ENCODE measurements at places on chromosomes 4 and X. TPM values are rescaled to one million over a fixed set of nuclear protein-coding genes. Genes with fewer than 3 reads are reported as not detected.
A peak's percentile ranks its signal among the peaks of the same experiment; 100 is the strongest.

Gene CSAG3
- polyA plus RNA-seq: not detected

- DNase-seq: no peak
Observed at GRCh38 chr4:73451404-73451803, 15.4 kb downstream of the AFP start.

DNA sequence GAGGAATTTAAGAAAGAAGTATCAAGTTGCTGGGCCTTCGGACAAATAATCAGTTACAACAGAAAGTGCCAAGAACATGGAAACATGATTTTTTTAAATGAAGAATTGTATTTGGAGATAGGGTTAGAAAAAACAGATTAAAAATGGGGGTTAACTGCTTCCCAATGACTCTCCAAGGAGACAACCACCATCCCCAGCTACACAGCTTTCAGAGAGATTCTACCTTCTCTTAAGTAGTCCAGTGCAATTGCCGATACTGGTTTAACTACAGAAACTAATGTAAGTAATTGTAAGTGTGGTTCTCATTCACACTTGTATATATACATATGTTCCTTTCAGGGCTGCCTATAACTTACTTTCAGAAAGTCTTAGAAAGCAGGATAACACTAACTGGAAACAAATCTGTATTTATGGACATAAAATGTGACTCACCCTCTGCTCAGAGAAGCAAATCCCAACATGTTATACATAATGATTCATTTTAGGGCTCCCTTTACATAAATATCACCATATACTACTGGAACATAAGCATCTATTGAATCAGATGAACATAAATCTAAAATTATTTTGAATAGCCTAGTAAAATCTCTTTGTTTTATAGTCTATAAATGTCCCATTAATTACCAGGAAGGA, 248.9 kb upstream of the UGT8 start:
- no peak for DNase-seq

- DNase-seq: no peak
Observed at GRCh38 chr4:110615353-110616237, 7.3 kb downstream of the PITX2 start.

Gene TMEM154
- polyA plus RNA-seq: 0.27 TPM

DNA sequence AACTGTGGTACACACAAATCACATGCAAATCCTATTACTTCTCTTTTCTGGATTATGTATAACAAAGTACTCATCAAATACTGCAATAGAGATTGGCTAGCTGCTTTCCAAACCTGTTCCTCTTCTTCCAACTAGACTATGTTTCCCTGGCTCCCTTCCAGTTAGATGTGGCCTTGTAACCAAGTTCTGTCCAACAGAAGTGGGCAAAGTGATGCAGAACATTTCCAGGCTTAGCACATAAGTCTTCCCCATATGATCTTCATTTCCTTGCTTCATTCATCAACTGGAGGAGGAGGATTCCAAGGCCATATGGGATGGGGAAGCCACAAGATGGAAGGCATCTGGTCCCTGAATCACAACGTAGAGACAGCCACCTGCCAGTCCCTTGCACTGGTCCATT, 8.0 kb downstream of the SLC9A7 start:
- no peak for DNase-seq

Gene PLP1
- polyA plus RNA-seq: 1.5 TPM

DNA sequence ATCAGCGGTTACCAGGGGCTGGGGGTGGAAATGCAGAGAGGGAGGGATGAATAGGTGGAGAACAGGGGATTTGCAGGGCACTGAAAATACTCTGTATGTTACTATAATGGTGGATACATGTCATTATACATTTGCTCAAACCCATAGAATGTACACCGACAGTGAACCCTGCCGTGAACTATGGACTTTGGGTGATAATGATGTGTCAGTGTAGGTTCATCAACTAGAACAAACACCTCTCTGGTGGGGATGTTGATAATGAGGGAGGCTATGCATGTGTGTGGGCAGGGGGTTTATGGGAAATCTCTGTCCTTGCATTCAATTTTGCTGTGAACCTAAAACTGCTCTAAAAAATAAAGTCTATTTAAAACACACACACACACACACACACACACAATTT, 11.5 kb downstream of the HPSE start:
- DNase-seq: no peak

GRCh38 chrX:43615660-43616059, 40.4 kb upstream of the MAOA start:
- DNase-seq: no peak

Gene CT45A3
- polyA plus RNA-seq: not detected

GRCh38 chr4:183348706-183349659, 26.8 kb upstream of the CLDN24 start:
- DNase-seq: no peak

GRCh38 chrX:6203462-6204215, 25.0 kb downstream of the NLGN4X start:
- DNase-seq: no peak

- no peak for DNase-seq
Observed at GRCh38 chr4:26406346-26406975, 83.8 kb downstream of the CCKAR start.

- DNase-seq: no peak
Observed at GRCh38 chrX:110442635-110443034, 84.0 kb downstream of the RTL9 start.

GRCh38 chrX:85444613-85445012, 65.1 kb upstream of the POF1B start:
- no peak for DNase-seq

- DNase-seq: no peak
Observed at GRCh38 chrX:133306316-133306715, 88.2 kb upstream of the TFDP3 start.

Gene SUPT20HL2
- polyA plus RNA-seq: not detected

DNA sequence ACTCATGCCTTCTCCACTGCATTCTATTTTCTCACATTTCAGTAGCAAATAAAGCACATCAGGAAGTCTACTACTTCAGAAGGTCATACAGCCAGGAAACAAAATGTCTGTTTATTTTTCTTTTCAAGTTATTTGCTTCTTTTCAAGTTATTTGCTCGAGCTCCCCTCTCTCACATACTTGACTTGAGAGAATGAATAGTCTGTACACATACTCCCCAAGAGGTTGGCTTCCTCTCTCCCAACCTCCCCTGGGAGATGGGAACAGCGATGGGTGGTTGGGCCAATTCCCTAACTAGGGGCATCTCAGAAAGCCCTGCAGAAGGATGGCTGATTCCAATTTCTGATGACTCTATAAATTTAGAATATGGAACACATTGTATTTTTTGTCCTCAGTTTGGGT, 64.7 kb upstream of the PTPN13 start:
- no peak for DNase-seq

DNA sequence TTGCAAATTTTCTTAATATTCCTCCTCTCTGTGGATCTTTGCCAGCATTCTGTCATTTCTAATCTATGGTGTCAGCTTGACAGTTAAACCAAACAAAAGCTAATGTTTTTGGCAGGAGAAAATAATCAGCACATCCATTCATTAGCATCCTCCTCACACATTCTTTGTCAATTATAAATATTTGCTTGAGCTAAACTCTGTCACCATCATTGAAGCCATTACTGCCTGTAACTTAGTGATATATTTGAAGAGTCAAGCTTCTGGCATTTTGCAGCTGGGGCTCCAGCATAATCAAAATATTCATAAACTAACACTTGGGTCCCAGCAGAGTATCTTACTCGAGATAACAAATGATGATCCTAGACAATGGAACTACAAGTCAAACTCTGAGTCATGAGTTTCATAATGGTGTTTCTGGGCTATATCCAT, 126.1 kb downstream of the EIF4E start:
- no peak for DNase-seq

Gene ARHGEF38
- polyA plus RNA-seq: not detected

Gene C4orf54
- polyA plus RNA-seq: 40.0 TPM

Gene PPARGC1A
- 25.4 TPM for polyA plus RNA-seq

DNA sequence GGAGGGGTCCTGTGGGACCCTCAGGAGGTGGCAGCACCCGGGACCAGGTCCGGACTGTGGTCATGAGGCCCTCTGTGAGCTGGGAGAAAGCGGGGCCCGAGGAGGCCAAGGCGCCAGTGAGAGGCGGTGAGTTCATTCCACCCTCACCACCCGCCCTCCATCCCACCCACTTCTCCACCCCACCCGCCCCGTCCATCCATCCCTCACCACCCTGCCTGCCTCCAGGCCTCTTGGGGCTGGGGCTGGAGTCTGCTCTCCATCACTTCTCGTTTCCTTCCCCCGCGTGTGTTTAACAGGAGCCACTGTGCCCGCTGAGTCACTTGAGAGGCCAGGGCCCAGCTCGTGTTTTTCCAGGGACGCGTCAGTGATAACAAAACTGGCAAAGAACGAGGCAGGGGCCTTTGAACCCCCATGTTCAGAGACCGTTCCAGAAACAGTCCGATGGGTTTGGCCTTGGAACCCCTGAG, 6.2 kb downstream of the SH3TC1 start:
- no peak for DNase-seq

- DNase-seq: no peak
Observed at GRCh38 chr4:46648088-46648744, 258.3 kb upstream of the GABRA2 start.

DNA sequence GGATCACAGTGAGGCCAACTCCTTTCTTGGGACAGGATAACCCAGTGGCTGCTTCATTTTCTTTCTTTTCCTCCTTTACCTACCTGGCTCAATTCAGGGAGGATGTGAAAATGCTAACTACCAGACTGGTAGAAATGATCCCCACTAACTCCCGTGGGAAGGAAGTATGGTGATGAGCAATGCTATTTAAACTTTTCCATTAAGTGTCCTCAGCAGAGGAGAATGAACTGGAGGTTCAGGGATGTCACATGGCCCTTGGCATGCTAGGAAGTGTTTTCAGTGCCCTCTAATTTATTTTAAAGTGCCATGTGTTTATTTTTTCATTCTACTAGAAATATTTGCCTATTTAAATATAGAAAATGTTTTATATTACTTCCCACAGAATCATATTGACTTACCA, 363.9 kb downstream of the PPP3CA start:
- no peak for DNase-seq

DNA sequence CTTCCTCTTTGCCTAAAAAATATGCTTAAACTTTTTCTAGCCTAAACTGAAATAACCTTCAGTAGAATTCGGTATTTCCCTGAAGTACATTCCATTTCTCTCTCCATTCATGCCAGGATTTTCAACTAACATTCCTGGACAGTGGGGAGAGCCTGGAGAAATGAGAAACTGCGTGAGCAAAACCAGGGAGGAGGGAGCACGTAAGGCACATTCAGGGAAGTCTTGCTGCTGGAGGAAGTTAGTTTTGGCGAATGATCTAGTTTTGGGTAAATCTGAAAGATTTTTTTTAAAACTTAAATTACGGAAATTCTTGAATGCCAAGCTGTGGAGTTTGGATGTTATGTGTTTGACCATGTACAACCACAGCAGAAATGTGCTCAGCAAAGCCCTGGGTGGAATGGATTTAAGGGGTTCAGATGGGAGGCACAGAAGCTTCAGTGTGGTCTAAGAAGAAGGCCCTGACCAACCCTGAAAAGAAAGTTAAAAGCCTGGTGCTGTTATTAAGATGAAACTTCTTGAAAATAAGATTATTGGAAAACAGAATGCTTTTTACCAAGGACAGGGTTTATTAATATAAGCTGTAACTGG, 347.8 kb downstream of the ANK2 start:
- peak; percentile 26 for DNase-seq

DNA sequence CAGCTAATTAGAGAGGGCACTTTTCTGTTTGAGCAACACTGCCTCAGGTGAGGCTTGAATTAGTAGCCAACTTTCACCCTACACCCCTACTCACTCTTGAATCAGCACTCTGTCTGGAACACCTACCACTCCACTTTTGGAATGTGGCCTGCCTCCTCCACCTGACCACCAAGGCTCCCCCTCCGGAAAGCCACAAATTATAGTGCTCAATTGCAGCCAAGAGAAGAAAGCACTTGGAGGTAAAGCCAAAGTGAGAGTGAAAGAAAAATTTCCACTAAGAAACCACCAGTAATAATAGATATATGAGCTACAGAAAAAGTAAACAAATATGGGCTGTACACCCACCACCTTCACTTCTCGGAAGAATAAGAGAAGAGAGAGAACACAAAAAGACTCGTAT, 41.1 kb downstream of the PPP3CA start:
- DNase-seq: no peak

DNA sequence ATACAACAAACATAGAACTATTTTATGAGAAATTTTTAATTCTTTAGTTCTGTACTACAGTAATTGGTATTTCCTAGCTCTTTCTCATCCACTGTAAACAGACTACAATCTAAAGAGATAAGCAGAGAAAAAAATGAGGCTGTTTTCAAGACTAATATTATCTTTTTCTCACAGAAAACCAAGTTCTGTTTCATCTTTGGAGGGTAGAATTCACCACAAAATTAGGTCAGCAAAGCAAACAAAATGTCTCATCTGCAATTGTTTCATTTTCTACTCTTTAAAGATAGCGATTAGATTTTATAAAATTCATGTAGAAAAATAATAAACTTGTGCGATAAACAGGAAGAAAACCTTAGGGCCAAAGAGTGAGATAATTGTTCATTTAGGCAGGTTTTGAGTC, 10.8 kb downstream of the APOO start:
- DNase-seq: no peak

Data from heart left ventricle (tissue), 16 donors.